ENCODE measurements at places on chromosomes 13 and 19.

DNA sequence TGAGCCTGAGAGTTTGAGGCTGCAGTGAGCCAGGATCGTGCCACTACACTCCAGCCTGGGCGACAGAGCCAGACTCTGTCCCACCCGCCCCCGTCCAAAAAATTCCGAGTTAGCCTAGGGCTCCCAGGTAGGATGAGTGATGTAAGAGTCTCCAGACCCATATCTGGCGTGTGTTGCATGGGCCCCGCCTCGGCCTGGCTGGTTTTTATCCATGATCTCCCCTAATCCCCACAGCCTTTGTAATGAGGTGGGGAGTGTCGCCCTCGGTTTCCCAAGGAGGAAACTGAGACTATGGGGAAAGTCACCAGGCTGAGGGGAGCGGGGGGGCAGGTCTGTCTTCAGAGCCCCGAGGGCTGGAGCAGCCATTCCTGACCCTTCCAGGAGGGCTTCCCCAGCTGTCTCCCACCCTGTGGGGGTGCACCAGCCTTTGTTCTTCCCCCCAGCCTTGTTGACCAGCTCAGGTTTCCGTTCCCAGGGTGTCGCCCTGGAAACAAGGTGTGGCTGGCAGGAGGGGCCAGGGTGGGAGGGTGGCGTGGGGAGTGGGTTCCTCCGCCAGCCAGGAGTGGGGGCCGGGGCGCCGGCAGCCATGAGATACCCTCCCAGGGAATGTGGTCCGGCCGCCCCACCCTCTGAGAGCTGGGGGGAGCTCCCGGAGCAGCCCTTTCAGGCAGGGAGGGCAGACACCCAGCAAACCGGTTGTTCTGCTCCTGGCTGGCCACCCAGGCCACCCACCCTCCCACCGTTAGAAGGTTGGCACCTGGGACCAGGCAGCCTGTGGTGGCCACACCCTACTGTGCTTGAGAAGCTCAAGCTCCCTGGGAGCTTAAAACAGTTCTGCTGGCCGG is 11.5 kb downstream of the MYH14 start:
- H3K27me3 ChIP-seq = peaks cover 8% of the 10 kb centered on the region
- H3K4me3 ChIP-seq = no peak overlapping the region
- DNase-seq = no peak
- H3K36me3 ChIP-seq = no peaks in the 10 kb centered on the region
- no peaks in the 10 kb centered on the region for H3K4me1 ChIP-seq

DNA sequence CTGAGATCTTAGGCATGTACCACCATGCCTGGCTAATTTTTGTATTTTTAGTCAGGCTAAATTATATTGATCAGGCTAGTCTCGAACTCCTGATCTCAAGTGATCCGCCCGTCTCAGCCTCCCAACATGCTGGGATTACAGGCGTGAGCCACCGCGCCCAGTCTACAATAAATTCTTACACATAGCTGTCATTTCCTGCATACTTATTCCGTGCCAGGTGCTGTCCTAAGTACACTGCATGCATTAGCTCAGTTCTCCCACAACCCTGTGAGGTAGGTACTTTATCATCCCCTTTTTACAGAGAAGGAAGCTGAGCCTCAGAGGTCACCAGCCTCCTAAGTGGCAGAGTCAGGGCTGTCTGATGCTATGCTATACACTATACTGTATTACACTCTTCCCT is 7.2 kb upstream of the RHPN2 start:
- H3K27ac ChIP-seq = no peak overlapping the region
- H3K27me3 ChIP-seq = peaks cover 4% of the 10 kb centered on the region
- no peak overlapping the region for H3K4me3 ChIP-seq

DNA sequence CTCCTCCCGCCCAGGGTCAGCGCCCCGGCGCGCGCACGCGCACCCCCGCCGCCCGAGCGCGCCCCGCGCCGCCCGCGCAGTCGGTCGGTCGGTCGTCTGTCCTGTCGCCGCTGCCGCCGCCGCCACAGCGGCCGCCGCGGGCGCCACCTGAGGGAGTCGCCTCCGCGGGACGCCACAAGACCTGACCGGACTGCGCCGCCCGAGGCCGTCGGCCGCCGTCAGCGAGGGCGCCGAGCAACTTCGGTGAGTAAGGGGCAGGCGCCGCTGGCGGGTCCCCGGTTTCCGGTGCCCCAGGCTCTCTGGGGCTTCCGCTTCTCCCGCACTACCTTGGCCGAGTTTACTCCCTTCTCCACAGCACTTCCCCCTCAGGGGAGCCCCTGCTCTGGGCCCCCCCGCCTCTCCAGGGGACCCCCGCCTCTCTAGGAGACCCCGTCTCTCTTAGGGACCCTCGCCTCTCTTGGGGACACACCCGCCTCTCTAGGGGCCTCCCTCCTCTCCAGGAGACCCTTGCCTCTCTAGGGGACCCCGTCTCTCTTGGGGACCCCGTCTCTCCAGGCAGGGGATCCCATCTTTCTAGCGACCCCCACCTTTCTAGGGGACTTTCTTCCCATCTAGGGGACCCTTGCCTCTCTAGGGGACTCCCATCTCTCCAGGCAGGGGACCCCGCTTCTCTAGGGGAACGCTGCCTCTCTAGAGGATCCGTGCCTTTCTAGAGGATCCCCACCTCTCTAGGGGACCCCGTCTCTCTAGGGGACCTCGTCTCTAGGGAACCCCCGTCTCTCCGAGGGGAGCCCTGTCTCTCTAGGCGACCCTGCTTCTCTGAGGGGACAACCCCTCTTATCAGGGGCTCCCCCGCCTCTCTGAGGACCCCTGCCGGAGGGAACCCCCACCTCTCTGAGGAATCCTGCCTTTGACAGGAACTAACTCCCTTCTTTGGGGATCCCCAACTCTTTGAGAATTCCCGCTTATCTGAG is 19.3 kb upstream of the GATAD2A start:
- H3K4me1 ChIP-seq = peaks cover 44% of the 10 kb centered on the region
- no peaks in the 10 kb centered on the region for H3K36me3 ChIP-seq

DNA sequence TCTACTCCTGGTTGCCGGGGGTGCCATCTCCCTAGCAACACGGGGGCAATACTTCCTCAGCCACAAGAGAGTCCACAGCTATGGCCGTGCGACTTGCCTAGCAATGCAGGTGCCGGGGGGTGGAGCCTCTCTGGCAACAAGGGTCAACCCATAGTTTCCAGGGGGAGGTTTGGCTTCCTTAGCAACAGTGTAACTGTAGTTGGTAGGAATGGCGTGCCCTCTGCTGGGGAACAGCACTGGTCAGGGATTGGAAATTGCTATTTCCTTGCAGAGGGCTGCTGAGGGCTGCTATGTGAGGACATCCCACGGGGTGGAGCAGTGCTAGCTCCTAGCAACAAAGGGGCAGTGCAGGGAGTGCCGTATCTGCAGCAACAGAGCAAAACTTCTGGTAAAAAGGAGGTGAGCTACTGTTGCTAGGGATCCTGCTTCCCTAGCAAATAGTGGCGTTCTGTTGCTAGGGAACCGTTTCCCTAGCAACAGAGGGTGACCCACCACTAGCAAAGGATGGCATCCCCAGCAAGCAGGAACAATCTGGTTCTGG is 7.0 kb upstream of the TMC4 start:
- H3K27me3 ChIP-seq = no peaks in the 10 kb centered on the region
- no peak overlapping the region for H3K27ac ChIP-seq
- no peaks in the 10 kb centered on the region for H3K4me1 ChIP-seq
- H3K4me3 ChIP-seq = no peak overlapping the region

DNA sequence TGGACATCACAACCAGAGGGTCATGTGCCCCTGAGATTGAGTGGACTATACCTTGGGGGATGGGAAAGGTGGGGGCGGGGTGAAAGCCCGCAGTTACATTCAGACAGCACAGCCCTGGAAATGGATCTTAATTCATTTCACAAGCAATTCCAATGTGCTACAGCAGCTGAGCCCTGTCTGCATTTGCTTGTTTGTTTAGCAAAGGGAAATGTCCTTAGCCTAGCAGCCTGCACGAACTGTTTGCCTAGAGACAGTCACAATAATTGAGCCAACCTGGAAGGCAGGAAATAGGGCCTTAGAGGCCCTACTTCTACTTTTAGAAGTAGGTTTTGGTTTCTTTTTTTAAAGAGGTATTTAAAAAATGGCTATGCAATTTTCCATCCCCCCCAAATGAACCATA is 177.3 kb upstream of the KL start:
- DNase-seq = no peak
- no peak overlapping the region for H3K4me3 ChIP-seq
- H3K4me1 ChIP-seq = no peaks in the 10 kb centered on the region
- peaks cover 3% of the 10 kb centered on the region for H3K27me3 ChIP-seq

GRCh38 chr13:48475230-48475629 is 57.6 kb downstream of the RCBTB2 start:
- no peaks in the 10 kb centered on the region for H3K27me3 ChIP-seq
- no peak overlapping the region for H3K4me3 ChIP-seq
- H3K27ac ChIP-seq = no peak overlapping the region
- H3K36me3 ChIP-seq = peaks cover 18% of the 10 kb centered on the region

DNA sequence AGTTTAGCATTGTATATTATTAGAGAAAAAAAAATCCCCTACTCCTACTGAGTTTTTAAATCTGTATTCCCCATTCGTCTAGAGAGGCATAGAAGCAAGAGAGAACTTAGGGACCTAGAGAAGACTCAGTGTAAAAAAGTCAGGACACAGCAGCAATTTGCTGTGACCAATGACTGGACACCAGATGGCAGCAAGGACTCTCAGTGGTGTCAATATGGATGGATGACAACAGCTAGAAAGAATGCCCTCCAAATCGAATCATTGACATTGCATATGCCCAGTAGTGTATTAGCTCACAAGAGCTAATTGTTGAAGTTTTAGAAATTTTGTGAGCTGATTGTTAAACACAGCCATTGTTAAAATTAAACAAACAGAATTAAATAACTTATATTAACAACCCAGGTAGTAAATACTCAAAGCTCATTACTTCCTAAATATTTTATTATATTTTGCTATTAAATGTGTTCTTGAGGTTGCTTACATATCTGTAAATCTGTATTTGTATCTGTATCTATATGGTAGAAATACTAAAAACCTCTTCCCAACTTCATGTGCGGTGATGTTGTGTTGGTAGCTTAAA is 43.9 kb downstream of the SIAH3 start:
- no peak for DNase-seq
- no peaks in the 10 kb centered on the region for H3K4me1 ChIP-seq
- no peak overlapping the region for H3K27ac ChIP-seq
- H3K4me3 ChIP-seq = no peak overlapping the region
- H3K36me3 ChIP-seq = no peaks in the 10 kb centered on the region

GRCh38 chr13:72505376-72505775 is 222.1 kb downstream of the MZT1 start:
- H3K27me3 ChIP-seq = no peaks in the 10 kb centered on the region
- H3K36me3 ChIP-seq = no peaks in the 10 kb centered on the region
- no peak overlapping the region for H3K27ac ChIP-seq
- no peak for DNase-seq
- no peak overlapping the region for H3K4me3 ChIP-seq
- no peaks in the 10 kb centered on the region for H3K4me1 ChIP-seq

DNA sequence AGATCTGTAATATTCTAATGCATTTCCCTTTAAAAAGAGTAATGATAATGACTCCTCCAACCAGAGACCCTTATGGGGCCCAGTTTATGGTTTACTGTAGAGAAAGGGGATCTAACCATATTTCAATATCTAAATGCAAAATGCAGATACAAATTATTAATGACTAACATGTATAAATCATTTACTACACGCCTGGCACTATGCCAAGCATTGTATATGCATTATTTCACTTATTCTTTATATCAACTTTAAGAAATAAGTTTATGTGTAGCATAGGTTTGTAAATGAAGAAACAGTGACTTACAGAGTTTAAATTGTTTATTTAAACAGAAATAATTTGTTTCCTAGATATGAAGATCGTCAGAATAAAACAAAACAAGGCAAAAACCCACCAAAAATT is 86.2 kb upstream of the SCEL start:
- no peaks in the 10 kb centered on the region for H3K36me3 ChIP-seq
- DNase-seq = no peak
- no peak overlapping the region for H3K27ac ChIP-seq
- H3K4me1 ChIP-seq = no peaks in the 10 kb centered on the region
- peaks cover 21% of the 10 kb centered on the region for H3K27me3 ChIP-seq
- no peak overlapping the region for H3K4me3 ChIP-seq

DNA sequence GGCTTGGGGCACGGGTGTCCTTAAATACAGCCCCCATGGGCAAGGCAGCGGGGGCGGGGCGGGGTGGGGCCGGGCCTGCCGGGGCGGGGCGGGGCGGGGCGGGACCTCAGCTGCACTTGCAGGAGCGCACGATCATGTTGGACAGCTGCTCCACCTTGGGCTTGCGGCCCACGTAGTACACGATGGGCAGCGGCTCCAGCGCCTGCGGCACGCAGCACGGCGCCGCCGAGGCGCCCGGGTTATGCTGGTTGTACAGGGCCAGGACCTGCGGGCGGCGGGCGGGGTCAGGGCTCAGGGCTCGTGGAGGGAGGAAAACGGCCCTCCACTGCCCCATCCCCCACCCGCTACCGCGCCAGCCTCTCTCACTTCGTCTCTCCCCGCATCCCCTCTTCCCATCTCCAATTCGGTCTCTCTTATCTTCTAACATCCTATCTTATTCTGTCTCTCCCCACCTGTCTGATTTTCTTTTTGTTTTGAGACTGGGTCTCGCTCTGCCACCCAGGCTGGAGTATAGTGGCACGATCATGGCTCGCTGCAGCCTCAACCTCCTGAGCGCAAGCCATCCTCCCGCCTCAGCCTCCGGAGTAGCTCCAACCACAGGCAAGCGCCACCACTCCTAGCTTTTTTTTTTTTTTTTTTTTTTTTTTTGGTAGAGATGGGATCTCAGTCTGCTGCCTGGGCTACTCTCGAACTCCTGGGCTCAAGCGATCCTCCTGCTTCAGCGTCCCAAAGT is 21.1 kb downstream of the CCDC97 start:
- H3K36me3 ChIP-seq = peaks cover 19% of the 10 kb centered on the region
- no peaks in the 10 kb centered on the region for H3K27me3 ChIP-seq
- H3K4me1 ChIP-seq = peaks cover 55% of the 10 kb centered on the region
- no peak for DNase-seq
- H3K27ac ChIP-seq = peak overlapping the region; percentile 2

DNA sequence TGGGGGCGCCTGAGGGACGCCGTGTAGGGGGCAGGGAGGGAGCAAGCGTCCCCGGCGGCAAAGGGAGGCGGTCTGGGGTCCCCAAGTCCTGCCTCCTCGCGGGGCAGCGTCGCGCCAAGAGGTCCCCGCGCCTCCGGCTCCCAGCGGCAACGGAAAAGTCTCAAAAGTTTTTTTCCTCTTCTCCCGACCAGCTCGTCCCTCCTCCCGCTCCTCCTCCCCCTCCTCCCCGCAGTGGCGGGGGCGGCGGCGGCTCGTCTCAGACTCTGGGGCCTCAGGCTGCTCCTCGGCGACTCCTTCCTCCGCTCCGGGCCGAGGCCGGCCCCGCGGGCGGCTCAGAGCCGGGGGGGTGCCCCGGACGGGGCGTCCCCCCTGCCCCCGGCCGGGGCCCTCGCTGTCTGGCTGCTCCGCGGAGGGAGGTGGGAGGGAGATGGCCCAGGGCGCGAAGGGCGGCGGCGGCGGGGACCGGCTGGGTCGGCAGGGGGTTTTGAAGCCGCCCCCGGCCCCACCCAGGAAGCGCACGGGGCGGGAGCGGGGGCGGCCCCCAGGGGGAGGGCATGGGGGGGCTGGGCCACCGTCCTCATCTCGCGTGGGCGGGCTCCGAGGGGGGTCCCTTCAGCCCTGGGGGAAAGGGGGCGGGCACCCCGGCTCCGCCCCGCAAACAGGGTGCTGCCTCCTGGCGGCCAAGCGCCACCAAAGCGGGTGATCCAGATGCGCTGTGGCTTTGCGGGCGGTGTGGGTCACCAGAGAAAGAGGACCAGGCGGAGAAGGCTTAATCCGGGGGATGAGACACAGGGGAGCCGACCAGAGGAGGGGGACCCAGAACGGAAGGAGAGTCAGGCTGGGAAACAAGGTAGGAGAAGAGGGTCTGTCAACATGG is at the start of gene TGFB1:
TGFB1 (minus strand) TSS at position 457 of the 877 bp plus-strand sequence. CDS start 878 bp downstream, outside the sequence.
- DNase-seq = peak; percentile 97
- peaks cover 54% of the 10 kb centered on the region for H3K4me1 ChIP-seq
- no peaks in the 10 kb centered on the region for H3K27me3 ChIP-seq

Measured in natural killer cell treated with Interleukin-12 subunit alpha and Interleukin-12 subunit beta and Interleukin-15 and Interleukin-18, amount 100 ng/mL, for 72 hours (primary cell).